Large intestine (tissue), 12 donors: ENCODE measurements at places on chromosomes 7 and 10. TPM values are rescaled to one million over a fixed set of nuclear protein-coding genes. Genes with fewer than 3 reads are reported as not detected.

Gene STRIP2
- polyA plus RNA-seq = 2.0 TPM

GRCh38 chr7:38284553-38284952 lies 11.1 kb upstream of the TARP start:
- DNase-seq = no peak
- H3K4me1 ChIP-seq = no peaks in the 10 kb centered on the region
- no peaks in the 10 kb centered on the region for H3K36me3 ChIP-seq
- H3K27me3 ChIP-seq = peaks cover 2% of the 10 kb centered on the region
- H3K4me3 ChIP-seq = no peak overlapping the region
- no peak overlapping the region for H3K27ac ChIP-seq

GRCh38 chr10:80504158-80504811 lies 33.4 kb upstream of the SH2D4B start:
- no peak overlapping the region for H3K4me3 ChIP-seq
- peaks cover 79% of the 10 kb centered on the region for H3K4me1 ChIP-seq
- peaks cover 25% of the 10 kb centered on the region for H3K36me3 ChIP-seq
- H3K27me3 ChIP-seq = no peaks in the 10 kb centered on the region
- peak; percentile 95 for DNase-seq

GRCh38 chr7:128830231-128831177 lies at the start of gene FLNC:
TSS of gene FLNC (plus strand) at chr7:128830406. CDS start at chr7:128830638, 232 bp downstream.
- H3K36me3 ChIP-seq = peaks cover 3% of the 10 kb centered on the region
- H3K4me1 ChIP-seq = peaks cover 59% of the 10 kb centered on the region

DNA sequence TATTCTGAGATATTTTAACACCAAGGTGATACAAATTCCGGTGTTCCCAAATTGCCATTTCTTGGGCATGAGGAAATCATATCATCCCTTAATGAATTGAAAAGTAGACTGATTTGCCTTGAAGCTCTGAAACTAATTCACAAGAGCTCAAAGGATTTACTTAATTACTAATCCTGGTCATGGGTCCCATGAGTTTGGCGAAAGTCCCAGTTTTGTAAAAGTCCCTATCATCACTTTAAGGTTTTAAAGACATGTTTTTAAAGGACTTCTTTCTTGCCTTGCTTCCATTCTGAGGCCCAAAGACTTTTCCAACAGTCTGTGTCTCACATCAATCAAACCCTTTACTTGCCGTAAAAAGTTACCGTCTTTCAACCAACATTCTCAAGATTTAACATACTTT lies 377.9 kb downstream of the DNAJB9 start:
- DNase-seq = no peak
- H3K4me3 ChIP-seq = no peak overlapping the region

DNA sequence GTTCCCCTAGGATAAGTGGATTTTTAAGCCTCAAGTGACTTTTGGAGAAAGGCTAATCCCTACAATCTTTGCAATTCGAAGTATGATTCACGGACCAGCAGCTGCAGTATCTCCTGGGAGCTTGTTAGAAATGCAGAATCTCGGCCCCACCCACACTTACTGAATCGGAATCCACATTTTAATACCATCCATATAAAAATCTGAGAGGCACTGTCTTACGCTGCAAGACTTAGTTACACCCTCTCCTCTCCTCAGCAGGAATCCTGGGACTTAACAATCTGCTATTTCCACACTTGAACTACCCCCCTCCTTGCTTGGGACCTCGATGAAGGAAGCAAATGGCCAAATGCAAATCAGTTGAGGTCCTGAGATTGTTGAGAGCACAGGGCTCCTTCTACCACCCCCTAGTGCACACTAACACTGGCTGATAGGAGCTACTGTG lies 21.0 kb downstream of the ITPRIP start:
- H3K4me3 ChIP-seq = no peak overlapping the region
- no peak overlapping the region for H3K27ac ChIP-seq
- DNase-seq = no peak
- H3K4me1 ChIP-seq = no peaks in the 10 kb centered on the region
- H3K36me3 ChIP-seq = peaks cover 33% of the 10 kb centered on the region

DNA sequence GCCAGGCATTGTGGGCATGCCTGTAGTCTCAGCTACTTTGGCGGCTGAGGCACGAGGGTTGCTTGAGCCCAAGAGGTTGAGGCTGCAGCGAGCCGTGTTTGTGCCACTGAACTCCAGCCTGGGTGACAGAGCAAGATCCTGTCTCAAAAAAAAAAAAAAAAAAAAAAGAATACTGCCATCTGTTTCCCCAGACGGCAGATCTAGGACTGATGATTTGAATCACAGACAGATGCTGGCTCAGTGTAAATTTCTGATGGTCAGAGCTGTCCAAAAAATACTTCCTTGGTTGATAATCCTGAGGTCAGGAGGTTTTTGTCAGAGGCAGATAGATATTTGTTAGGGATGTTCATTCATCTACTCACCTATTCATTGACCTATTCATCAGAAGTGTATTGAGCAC lies 130.7 kb downstream of the REEP3 start:
- H3K36me3 ChIP-seq = no peaks in the 10 kb centered on the region
- no peaks in the 10 kb centered on the region for H3K27me3 ChIP-seq
- H3K4me3 ChIP-seq = no peak overlapping the region

Gene FKBP6
- polyA plus RNA-seq = 0.04 TPM
